Naive thymus-derived CD8-positive, alpha-beta T cell (primary cell): ENCODE measurements at places on chromosomes 11 and 22.

GRCh38 chr11:2342981-2343380, 34.1 kb upstream of the CD81 start:
- DNase-seq: no peak

DNA sequence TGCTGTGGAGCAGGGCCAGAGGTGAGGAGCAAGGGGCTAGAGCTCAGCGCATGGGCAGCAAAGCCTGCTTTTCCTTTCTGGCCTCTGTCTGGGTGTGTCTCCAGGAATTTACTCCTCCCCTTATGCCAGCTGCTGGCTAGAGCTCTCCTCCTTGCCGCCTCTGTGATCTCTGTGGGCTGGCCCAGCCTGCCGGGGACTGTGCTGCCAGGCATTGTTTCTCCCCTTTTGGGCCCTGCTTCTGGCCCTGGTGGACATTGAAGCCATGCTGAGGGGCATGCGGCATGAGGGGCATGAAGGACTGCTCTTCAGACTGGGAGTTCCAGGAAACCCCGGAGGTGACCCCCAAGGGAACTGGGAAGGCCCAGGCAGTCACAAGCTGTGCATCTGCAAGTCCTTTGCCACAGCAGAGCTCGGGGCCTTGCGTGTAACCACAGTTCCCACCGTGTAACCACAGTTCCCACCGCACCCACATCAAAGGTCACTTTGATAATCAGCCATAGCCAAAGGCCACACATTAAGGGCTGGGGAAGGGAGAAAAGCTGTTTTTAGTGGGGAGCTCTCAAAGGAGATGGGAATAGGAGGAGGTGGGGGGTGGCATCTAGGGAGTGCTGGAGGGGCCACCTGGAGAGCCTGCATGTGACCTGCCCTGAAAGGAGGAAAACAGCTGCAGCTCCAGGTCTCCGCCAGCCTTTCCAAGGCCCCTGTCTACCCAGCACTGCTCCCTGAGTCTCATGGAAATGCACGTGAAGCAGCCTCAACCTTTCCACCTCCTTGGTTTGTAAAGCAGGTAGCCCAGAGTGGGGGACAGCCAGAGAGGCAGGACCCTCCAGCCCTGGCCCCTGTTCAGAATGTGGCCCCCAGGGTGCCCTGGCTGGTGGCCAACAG, 62.3 kb downstream of the PPFIBP2 start:
- no peak for DNase-seq

DNA sequence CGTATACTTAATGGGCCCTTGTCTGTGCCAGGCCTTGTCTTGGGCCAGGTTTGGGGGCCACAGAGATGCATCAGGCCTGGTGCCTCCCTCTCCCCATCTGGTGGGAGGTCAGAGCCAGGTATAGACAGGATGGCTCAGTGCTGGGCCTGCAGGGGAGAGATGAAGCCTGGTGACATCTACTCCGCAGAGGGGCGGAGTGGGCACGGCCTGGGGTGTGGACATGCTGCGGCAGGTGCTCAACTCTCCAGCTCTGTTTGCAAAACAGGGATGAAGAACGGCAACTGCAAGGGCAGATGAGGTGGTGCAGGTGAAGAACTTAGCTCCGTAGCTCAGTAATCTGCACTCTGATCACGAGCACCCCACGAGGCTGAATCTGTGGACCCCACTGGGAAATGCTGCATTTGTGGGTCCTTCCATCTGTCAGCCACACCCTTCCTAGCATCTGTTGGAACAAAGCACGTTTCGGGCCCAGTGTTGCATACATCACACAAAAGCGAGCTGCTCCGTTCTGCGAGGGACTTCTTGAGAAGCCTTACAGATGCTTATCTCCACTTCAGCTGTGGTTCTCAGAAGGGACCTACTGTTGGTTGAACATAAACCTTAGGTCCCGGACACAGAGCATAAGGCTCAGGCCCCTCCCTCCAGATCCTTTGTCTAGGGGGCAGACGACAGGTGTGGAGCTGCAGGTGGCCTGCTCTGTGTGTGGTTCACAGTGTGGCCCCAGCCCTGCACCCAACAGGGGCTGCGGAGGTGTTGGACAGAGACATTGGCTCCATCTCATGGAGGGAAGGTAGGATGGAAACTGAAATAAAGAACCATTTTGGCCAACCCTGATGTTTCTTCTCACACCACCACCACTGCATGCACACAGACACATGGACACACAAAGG, 78.3 kb downstream of the LRRC32 start:
- DNase-seq: no peak

- no peak for DNase-seq
Observed at GRCh38 chr11:72863916-72864315, 49.7 kb downstream of the ATG16L2 start.

- no peak for DNase-seq
Observed at GRCh38 chr11:126663749-126664592, 308.5 kb downstream of the ST3GAL4 start.

GRCh38 chr11:47289856-47290255, 19.9 kb downstream of the MADD start:
- DNase-seq: no peak

DNA sequence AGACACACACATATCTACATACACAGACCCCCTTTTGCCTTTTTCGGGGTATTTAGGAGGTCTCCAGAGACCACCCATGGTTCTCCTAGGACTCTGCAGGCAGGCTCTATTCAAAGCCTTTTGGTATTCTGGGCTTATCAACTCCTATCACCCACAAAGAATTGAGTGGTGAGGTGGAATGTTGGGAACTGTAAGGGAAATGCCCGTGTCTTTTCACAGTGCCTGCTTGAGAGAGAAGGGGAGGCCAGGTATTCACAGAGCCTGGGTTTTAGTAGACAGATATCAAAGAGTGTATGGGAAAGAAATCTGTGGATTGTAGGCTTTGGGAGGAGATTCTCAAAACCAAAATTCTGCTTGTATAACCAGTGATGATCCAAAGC, 44.0 kb upstream of the CSNK2A3 start:
- DNase-seq: no peak

DNA sequence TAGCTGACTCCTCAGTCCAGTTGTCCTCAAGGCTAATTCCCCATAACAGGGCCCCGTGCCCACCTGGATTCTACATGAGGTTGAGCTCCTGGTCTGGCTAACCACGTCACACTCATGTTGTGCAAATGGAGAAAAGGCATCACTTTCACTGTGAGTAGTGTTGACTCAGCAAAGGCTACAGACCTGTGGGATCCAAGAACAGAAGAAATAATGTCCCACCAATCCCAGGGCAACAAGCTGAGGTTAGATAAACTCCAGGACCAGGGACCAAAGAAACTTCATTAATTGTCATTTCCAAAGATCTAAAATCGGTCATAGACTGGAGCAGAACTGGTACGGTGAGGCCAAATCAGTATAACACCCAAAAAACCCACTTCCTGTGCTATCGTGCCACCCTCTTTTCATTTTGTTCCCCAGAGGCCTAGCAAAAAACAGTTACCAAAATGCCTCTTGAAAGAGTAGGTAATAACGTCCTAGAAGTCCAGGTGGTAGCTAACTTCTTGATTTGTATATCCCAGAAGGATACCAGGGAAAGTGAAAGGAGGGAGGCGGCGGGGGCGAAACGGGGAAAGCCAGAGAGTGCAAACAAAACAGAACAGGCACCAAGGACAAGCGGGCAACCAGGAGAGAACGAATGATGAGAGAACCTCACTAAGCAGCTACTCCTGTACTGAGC, 1.4 kb downstream of the PCSK7 start:
- peak; percentile 73 for DNase-seq

- DNase-seq: no peak
Observed at GRCh38 chr11:57762235-57762861, 746 bp downstream of the CTNND1 start.

- peak; percentile 37 for DNase-seq
Observed at GRCh38 chr11:76674517-76675400, 4.2 kb upstream of the LRRC32 start.
